NCI-H1105 treated with DMSO at 0.1 percent for 48 hours (cell line): ENCODE measurements at places on chromosomes 7 and 10.
A peak's percentile ranks its signal among the peaks of the same experiment; 100 is the strongest.

- DNase-seq: no peak
Observed at GRCh38 chr10:102632394-102633111, 11.7 kb upstream of the TRIM8 start.

- DNase-seq: no peak
Observed at GRCh38 chr7:94632338-94633013, 23.5 kb downstream of the SGCE start.

- peak; percentile 50 for DNase-seq
Observed at GRCh38 chr7:30135301-30136116, 723 bp downstream of the MTURN start.

GRCh38 chr10:114906981-114907380, 31.0 kb upstream of the TRUB1 start:
- DNase-seq: no peak

DNA sequence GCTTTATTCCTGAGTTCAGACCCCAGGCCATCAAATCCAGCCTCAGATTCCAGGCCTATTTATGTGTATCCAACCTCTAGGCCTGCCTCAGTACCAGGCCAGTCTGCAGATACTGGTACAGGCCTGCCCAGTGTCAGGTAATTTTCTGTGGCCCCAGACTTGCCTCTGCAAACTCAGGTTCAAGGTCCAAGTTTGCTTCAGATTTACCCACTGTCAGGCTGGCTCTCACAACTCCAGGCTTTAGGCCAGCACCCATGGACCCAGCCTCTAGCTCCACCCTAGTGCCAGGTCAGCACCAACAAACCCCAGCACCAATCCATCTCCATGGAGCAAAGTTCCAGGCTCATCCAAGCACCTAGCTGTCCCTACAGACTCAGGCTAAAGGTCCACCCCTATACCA, 169.7 kb downstream of the ITGB1 start:
- no peak for DNase-seq

DNA sequence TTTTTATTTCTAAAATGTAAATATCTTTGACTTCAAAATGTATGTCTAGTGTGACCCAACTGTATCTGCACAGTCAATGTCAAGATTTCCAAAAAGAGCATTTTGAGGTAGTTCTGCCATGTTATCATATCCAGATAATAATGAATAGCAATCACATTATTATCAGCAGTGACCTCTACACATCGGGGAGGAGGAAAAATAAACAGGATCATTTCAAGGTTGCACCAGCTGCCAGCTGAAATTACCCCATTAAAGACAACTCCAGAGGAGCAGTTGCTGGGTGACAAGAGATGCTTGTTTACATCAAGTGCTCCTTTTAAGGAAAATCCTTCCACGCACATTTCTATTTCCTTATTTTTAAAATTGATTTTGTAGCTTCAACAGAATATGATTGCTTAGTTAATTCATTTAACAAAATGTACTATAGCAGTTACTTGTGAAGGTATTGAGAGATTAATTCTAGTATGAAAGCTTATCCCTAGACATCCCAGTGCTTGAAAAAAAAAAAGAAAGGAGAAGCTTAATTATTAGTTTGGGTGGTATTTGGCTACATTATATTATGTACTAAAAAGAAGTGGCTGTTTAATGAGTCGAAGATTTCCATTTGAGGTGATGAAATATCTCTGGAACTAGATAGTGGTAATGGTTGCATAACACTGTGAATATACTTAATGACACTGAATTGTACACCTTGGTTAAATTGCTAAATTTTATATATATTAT, 19.3 kb upstream of the SLC35G1 start:
- peak; percentile 76 for DNase-seq

DNA sequence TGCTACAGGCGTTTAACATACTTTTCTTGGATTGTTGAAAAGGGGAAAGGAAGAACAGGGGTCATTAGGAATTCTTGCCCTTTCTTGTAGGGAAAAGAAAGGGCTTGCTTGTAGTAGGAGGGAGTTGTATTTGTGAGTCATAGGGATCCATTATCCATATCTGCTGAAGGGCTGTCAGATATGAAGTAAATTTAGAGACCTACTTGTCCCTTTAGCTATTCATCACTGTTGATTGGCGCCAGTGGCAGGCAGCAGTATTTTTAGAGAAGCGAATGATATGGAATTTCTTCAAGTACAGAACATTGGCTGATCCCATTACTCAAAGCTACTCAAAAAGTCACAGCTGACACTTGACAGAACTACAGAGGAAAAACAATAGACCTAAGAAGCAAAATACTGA, 97.7 kb downstream of the CELF2 start:
- DNase-seq: no peak

DNA sequence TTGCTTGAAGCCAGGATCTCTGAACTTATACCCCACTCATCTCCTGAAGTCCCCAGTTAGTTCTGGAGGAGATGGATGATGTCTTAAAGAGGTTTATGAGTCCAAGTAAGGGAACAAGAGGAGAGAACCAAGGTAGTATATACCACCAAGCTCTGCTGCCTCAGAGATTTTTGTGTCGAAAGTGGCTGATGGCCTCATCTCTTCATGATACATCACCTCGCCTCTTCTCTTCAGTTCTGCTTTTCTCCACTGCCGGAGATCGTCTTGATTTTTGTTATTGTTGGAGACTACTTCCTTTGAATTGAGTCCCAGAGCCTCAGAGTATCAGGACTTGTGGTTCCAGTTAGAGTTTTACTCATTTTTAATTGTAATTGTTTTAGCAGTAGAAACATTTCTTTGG, 1.9 kb downstream of the VTI1A start:
- DNase-seq: no peak
